ENCODE measurements at places on chromosomes 7 and 10. TPM values are rescaled to one million over a fixed set of nuclear protein-coding genes. Genes with fewer than 3 reads are reported as not detected.

PAPSS2 gene
- polyA plus RNA-seq: not detected

LIPN gene
- polyA plus RNA-seq: 0.50 TPM

OPN4 gene
- polyA plus RNA-seq: not detected

UFSP1 gene
- polyA plus RNA-seq: 0.41 TPM

NPC1L1 gene
- polyA plus RNA-seq: not detected

CBLL1 gene
- polyA plus RNA-seq: 68.2 TPM

Data from naive B cell (primary cell).